HFFc6 (cell line): ENCODE measurements at places on chromosomes 2 and 18. TPM values are rescaled to one million over a fixed set of nuclear protein-coding genes. Genes with fewer than 3 reads are reported as not detected.
A peak's percentile ranks its signal among the peaks of the same experiment; 100 is the strongest.

UPP2 gene
- not detected in 3 replicates for total RNA-seq

SLC5A7 gene
- total RNA-seq: not detected in 3 replicates

- H3K27me3 ChIP-seq: no peaks in the 10 kb centered on the region; the same call in 1 of the 2 replicates
- DNase-seq: no peak
Observed at GRCh38 chr2:20582600-20583221, 68.2 kb downstream of the HS1BP3 start.

GRCh38 chr2:147109291-147109690 is 735.5 kb upstream of the ACVR2A start:
- H3K27ac ChIP-seq: no peak overlapping the region
- H3K4me3 ChIP-seq: no peak overlapping the region
- no peaks in the 10 kb centered on the region for H3K27me3 ChIP-seq
- no peaks in the 10 kb centered on the region; the same call in 1 of the 2 replicates for H3K36me3 ChIP-seq
- no peak for DNase-seq

- no peaks in the 10 kb centered on the region for H3K4me1 ChIP-seq
- no peak overlapping the region for H3K27ac ChIP-seq
- no peaks in the 10 kb centered on the region; the same call in 1 of the 2 replicates for H3K36me3 ChIP-seq
- H3K27me3 ChIP-seq: no peaks in the 10 kb centered on the region
- DNase-seq: no peak
- no peak overlapping the region for H3K4me3 ChIP-seq
Observed at GRCh38 chr2:141468761-141469160, 662.1 kb downstream of the LRP1B start.

DNA sequence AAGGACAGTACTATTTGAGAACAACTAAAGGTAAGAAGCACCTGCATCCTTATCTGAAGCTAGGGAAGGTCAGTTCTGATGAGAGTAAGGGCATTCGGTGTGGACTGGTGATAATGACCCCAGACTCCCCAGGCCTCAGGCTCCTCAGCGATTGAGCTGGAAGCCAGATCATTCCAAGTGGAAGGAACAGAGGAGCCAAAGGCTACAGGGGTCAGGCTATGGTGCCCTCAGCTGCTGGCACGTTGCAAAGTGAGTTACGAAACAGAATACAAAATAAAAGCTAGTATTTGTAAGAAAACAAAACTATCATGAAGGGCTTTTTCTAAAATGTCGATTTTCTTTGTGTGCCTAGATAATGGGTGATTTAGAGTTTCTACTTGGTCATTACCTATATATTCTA is 168.5 kb upstream of the LRRTM1 start:
- H3K4me3 ChIP-seq: no peak overlapping the region
- no peaks in the 10 kb centered on the region for H3K36me3 ChIP-seq
- H3K4me1 ChIP-seq: no peaks in the 10 kb centered on the region
- H3K27me3 ChIP-seq: peaks cover 4% of the 10 kb centered on the region
- DNase-seq: no peak
- H3K27ac ChIP-seq: no peak overlapping the region

- H3K4me3 ChIP-seq: peak overlapping the region; percentile 100
- H3K27ac ChIP-seq: peak overlapping the region; percentile 99
- H3K4me1 ChIP-seq: peaks cover 61% of the 10 kb centered on the region
- DNase-seq: peak; percentile 73
Observed at GRCh38 chr18:75200071-75200470, 8.9 kb downstream of the PTGR3 start.

GRCh38 chr2:37742286-37742685 is 70.8 kb upstream of the CDC42EP3 start:
- peak overlapping the region; percentile 68 for H3K4me3 ChIP-seq
- peaks cover 49% of the 10 kb centered on the region for H3K4me1 ChIP-seq
- peak; percentile 42 for DNase-seq
- H3K27me3 ChIP-seq: no peaks in the 10 kb centered on the region; the same call in 1 of the 2 replicates

GRCh38 chr2:162840598-162841246 is 2.2 kb upstream of the KCNH7 start:
- H3K4me3 ChIP-seq: no peak overlapping the region
- no peaks in the 10 kb centered on the region for H3K4me1 ChIP-seq
- no peaks in the 10 kb centered on the region for H3K27me3 ChIP-seq
- no peak overlapping the region for H3K27ac ChIP-seq
- no peak for DNase-seq

DNA sequence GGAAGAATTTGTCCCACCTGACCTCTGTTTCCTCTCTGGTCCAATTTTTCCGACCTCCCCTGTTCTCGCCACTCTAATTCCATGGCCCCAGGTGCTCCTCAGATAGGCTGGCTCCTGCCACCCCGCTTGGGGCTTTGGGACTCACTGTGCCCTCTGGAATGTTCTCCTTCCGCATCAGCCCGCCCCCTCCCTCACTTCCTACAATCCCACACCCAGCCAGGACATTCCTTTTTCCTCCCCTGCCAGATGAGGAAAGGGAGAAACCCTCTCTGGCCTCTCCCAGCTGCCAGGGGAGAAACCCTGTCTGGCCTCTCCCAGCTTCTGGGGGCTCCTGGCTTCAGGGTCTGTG is 3.1 kb upstream of the OR6B2 start:
- no peak overlapping the region for H3K4me3 ChIP-seq
- no peak for DNase-seq
- H3K27me3 ChIP-seq: peaks cover 44% of the 10 kb centered on the region
- H3K27ac ChIP-seq: no peak overlapping the region

GRCh38 chr2:189350540-189351209 is 90.6 kb upstream of the WDR75 start:
- no peak overlapping the region for H3K4me3 ChIP-seq
- H3K36me3 ChIP-seq: peaks cover 17% of the 10 kb centered on the region
- peaks cover 64% of the 10 kb centered on the region for H3K4me1 ChIP-seq
- peak overlapping the region; percentile 68 for H3K27ac ChIP-seq
- no peaks in the 10 kb centered on the region for H3K27me3 ChIP-seq

GRCh38 chr2:19140463-19141208 is 217.8 kb downstream of the OSR1 start:
- H3K4me1 ChIP-seq: peaks cover 60% of the 10 kb centered on the region
- H3K27me3 ChIP-seq: no peaks in the 10 kb centered on the region
- no peaks in the 10 kb centered on the region for H3K36me3 ChIP-seq
- peak; percentile 92 for DNase-seq
- peak overlapping the region; percentile 79 for H3K27ac ChIP-seq

- H3K27me3 ChIP-seq: peaks cover 4% of the 10 kb centered on the region
- peaks cover 6% of the 10 kb centered on the region; the same call in 1 of the 2 replicates for H3K4me1 ChIP-seq
- no peak overlapping the region for H3K27ac ChIP-seq
- peak; percentile 8 for DNase-seq
- H3K36me3 ChIP-seq: no peaks in the 10 kb centered on the region
Observed at GRCh38 chr2:13046557-13047165, 329.9 kb downstream of the TRIB2 start.

- H3K27me3 ChIP-seq: no peaks in the 10 kb centered on the region
- no peaks in the 10 kb centered on the region for H3K36me3 ChIP-seq
- no peak for DNase-seq
Observed at GRCh38 chr18:42611134-42611533, 504.4 kb downstream of the RIT2 start.
